ENCODE measurements at places on chromosomes 12 and 14.
A peak's percentile ranks its signal among the peaks of the same experiment; 100 is the strongest.

GRCh38 chr12:45348311-45348710, 132.4 kb downstream of the ANO6 start:
- no peak for DNase-seq

DNA sequence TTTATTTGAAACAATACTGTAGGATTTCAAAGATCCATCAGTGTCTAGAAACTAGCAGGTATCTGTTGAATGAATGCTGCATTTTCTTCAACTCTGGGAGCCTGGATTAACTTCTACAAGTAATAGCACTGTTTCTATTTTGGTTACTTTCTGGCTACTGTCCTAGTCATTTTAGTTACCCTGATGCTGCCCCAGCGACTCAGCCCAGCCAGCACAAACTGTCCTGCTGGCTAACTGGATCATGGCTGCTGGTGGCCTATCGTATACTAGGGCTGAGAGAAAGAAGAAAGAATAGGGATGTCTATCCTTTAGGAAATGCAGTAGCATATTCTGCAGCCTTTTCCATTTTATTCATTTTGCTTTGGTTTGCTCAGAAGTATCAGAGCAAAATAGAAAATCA, 53.9 kb downstream of the NTN4 start:
- DNase-seq, result no peak

GRCh38 chr14:54207075-54207474, 189.7 kb upstream of the CDKN3 start:
- no peak for DNase-seq

DNA sequence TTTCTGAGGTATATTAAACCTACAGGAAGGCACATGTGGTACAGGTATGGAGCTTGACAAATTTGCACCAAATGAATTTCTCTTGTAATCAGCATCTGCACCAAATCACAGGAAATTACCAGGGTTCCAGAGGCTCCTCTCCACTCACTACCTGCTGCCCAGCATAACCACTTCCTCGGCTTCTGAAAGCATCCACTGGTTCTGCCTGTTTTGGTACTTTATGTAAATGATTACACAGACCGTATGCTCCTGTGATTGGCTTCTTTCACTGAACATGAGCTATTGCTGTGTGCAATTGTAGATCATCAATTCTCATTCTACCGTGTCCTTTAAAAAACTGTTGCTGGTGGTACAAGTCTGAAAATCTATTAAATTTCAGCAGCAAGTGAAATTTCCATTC, 522.1 kb downstream of the TMEM132D start:
- DNase-seq, result no peak

DNA sequence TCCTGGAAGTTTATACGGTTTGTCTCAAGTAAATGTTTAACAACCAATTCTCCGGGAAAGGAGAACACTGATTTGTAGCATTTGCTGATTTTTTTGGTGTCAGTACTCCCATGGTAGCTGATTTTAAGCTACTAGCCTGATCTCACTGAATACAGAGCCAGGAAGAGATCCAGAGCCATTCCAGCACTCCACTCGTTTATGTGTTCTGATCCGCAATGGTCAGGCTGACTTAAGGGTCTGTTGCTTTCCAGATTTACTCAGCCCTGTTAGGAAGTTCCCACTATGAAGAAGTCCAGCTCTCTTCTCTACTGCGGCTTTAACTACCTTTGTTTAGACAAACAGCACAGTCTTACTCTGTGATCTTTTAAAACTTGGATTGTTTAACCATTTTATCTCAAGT, 38.0 kb upstream of the NID2 start:
- DNase-seq, result no peak

- DNase-seq, result peak; percentile 41
These were observed 16.5 kb downstream of the SELPLG start for GRCh38 chr12:108616941-108617858.

DNA sequence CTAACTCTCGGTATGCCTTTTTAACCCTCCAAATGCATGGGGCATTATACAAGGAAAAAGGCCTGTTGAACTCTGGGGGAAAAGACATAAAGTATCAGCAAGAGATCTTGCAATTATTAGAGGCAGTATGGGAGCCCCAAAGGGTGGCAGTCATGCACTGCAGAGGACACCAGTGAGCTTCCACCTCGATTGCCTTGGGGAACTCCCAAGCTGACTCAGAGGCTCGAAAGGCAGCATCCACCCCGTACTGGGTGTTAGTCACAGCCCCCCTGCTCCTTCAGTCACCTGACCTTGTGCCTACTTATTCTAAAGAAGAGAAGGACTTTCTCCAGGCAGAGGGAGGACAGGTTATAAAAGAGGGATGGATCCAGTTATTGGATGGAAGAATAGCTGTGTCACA, 781.4 kb upstream of the TMEM132C start:
- DNase-seq, result no peak

GRCh38 chr12:54605138-54605970, 16.9 kb upstream of the PPP1R1A start:
- DNase-seq, result no peak

Measured in stimulated activated CD8-positive, alpha-beta memory T cell treated with anti-CD3 and anti-CD28 coated beads, Interleukin-4, amount 100 ng/mL, for 1 hour (primary cell).